Left ventricle myocardium inferior (tissue), 1 donor: ENCODE measurements at places on chromosomes 3 and 15. TPM values are rescaled to one million over a fixed set of nuclear protein-coding genes. Genes with fewer than 3 reads are reported as not detected.
A peak's percentile ranks its signal among the peaks of the same experiment; 100 is the strongest.

DNA sequence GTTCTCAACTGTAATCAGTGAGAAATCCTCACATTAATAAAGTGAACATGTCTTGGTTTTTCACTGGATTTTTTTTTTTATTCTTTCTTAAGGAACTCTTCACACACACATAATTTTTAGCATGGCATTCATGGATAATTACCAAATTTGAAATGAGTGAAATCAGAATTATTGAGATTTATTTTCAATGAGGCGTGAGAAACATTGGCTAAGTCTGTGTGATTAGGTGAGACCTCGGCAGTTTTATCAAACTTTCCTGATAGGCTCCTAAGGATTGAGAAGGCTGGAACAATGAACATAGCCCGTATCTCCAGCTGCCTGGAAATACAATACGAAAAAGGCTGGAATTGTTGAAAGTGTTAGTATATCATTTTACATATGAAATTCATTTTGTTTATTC lies 35.5 kb downstream of the MDFIC2 start:
- no peak for DNase-seq

DNA sequence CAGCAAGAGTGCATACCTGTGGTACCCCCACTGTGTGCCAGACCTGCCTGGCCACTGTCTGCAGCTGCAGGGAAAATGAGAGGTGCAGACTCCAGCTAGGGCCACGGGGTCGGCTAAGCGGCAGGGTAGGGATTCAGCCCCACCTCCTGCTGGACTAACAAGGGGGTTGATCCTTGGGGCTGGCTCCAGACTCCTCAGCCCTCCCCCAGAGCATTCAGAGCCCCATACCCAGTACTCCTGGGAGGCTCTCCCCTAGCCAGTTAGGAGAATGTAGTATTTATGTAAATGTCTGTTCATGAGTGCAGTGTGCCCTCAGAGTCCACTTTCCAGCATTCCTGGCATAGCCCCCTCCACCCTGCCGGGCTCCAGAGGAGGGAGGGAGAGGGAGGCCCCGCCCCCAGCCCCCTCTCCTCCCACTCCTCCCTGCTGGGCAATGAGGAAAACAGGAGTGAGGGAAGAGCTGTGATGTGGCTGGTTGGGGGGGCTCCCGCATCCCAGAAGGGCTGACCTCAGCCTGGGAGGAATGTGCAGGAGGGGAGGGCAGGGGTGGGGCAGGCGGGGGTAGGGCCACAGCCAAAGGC lies 4.5 kb upstream of the SEMA3B start:
- DNase-seq = peak; percentile 78

DNA sequence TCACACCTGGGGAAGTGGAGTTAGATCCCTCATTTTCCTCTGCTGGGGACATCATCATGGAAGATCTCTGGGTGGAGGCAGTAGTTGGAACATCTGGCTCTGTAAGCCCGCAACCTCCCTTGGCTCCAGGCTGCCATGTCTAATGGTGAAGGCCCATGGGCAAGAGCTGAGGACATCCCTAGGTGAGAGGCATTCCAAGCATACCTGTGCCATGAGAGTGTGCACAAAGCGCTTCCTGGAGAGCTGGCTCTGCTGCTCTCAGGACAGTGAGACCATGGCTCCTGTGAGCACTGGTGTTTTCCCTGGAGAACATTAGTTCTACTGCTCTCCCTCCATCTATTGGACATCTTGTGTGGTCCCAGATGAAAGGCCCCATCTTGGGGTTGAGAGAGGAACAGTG lies 7.7 kb downstream of the MAPKAPK3 start:
- DNase-seq = no peak

DNA sequence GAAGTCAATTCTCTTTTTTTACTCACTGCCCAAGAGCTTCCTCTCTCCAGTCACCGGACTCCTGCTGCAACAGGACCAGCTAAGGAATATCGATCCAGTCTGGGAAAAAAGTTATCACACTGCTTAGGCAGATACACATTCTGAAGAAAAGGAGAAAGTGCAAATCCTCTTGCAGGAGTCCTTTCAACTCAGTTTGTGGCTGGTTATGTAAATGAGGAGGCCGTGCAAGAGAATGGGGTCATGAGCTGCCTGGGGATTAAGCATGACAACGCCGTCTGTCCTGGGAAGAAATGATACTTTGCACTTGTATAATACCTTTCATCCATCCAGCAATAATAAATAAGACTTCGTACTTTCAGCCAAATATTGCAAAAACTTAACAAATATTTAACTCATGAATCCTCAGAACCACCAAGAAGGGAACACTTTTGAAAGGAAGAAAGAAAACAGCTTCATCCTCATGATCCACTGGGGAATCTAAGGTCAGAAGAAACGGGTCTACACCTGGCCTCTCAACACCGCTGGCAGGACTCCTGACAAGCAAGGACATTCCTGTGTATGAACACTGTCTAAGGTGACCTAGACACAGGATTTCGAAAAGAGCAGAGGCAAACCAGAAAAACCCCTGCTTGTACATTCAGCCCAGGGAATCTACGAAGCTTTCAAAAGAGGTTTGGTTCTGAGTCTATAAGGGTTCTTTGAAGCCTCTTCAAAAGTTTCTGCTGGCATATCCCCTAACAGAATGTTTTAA lies 13.1 kb upstream of the WWTR1 start:
- no peak for DNase-seq

DNA sequence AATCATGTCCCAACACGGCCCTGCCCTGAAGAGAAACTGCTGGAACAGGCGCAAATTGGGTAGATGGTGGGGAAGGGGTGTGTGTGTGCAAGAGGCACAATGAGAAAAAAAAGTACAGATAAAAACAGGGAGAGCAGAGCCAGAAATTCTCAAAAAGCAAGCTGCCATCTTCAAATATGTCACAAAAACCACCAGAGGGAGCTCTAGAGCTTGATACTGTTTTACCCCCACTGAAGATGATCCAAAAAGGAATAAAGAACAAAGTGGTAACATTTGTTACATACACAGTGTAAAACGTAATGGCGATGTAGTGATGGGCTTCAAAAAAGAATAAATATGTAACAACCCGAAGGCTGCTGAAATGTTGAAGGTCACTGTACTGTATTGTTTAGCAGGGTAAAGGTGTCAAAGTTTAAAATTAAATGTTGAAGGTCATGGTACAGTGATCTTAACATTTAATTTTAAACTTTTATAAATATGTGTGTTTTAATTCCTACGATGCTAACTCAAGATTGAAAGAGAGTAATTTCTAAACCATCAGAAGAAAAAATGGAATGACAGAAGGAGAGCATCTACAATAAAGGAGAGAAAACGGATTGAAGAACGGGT lies 6.0 kb downstream of the SNRPA1 start:
- no peak for DNase-seq

GRCh38 chr15:40739047-40739446 lies 16.0 kb downstream of the RMDN3 start:
- DNase-seq = no peak

DNA sequence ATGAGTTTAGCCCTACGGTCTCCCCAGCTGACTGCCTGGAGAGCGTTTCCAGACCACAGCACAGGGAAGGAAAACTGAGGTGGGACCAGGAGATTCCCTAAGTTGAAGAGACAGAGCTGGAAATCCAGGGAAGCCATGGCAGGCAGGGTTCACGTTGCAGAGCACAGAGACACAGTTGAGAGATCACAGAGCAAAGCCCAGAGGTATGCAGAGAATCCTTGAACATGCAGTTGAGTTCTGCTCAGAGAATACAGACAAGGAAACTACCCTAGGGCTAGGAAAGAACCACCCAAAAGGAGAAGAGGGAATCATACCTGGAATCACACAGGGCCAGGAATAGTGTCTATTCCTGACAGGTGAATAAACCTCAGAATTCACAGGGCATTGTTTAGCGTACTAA lies 14.3 kb downstream of the SLC28A1 start:
- no peak for DNase-seq

DNA sequence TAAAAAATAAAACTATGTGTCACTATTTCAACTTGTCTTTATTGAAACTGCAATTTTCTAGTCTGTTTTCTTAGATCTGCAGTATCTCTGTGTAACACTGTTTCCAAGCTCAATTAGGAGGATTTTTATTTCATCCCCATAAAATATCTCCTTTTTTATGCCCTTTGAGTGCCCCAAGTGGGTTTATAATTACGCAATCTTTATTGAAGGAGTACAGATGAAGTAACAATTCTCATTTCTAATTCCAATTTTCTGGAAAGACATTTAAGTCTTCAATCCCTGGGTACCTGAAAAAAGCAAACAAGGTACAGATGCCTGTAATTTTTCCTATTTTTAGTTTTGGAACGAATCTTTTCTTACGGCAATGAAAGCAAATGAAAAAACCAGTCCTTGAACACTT lies 61.3 kb downstream of the CYP19A1 start:
- DNase-seq = no peak

DNA sequence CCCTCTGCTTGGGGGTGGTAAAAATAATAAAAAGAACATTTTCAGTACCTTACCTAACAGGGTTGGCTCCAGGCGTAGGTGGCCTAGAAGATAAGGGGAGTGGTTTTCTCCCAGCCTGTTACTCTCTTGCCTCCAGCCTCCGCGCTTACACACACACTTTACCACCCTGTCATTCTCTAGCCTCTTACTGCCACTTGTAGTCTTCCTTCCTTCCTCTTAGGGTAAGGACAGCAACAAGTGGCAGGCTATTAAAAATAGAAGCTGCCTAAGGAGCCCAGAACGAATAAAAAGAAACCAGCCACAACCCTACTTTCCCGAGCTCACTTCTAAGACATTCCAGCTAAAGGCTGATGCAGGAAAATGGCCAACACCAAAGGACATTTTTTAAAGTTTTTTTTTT lies 9.6 kb upstream of the LIPH start:
- no peak for DNase-seq

GRCh38 chr3:136353461-136353860 lies 103.3 kb downstream of the PCCB start:
- DNase-seq = no peak

DNA sequence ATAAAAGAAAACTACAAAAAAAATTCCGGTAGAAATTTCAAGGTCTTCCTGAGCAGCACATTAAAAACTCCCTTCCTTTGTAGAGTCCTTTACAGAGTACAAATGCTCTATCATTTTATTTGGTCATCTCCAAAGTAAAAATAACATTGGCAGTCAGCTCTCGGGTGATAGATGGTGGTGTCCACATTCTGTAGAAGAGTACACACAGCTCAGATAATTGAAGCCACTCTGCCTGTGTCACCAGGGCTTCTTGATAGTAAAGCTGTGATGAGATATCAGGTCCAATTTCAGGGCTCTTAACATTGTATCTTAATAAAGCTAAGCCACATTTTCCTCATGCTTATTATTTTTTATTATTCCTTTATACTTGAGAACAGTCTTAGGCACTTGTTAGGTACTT lies 371.6 kb downstream of the TAFA4 start:
- no peak for DNase-seq

GRCh38 chr15:47787875-47788274 lies 70.6 kb downstream of the SEMA6D start:
- DNase-seq = no peak

Gene CIAO2A
- total RNA-seq = 71.0 TPM

Gene SHC4
- 3.3 TPM for total RNA-seq

Gene TM4SF18
- 11.2 TPM for total RNA-seq

Gene CCR4
- not detected for total RNA-seq

Gene DUOXA2
- total RNA-seq = not detected

Gene SOX2
- total RNA-seq = 0.16 TPM

Gene CPLX3
- 1.2 TPM for total RNA-seq
